Ureter (tissue), 1 donor: ENCODE measurements at places on chromosomes 6 and 20. TPM values are rescaled to one million over a fixed set of nuclear protein-coding genes. Genes with fewer than 3 reads are reported as not detected.

Gene PLA2G7
- 4.6 TPM for total RNA-seq

- no peak for DNase-seq
Observed at GRCh38 chr20:41432746-41433145, 66.1 kb upstream of the EMILIN3 start.

DNA sequence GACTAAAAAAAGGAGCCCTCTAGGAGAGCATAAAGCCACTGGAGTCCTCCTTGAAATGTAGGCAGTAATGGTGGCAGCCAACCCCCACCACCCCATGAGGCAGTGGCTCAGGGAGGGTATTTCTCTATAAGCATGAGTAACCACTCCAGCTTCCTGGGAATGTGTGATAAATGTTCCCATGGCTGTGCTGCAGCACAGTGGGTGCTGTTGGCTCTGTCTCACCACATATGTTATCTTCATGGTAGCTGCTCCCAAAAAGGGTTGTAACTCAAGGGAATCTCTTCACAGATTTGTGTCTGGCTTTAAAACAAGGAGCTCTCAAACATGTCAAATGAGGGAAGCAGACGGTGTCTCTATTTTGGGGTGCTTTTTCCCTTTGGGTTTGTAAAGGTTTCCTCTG is 7.5 kb upstream of the PHACTR1 start:
- no peak for DNase-seq

- no peak for DNase-seq
Observed at GRCh38 chr6:130931683-130932082, 104.5 kb downstream of the SMLR1 start.
